Stimulated activated CD4-positive, alpha-beta T cell treated with anti-CD3 and anti-CD28 coated beads, TNF-alpha, amount 100 ng/mL, for 24 hours (primary cell): ENCODE measurements at places on chromosomes 1 and 21.

- DNase-seq = no peak
Observed at GRCh38 chr1:230261928-230262650, 164.0 kb downstream of the PGBD5 start.

- no peak for DNase-seq
Observed at GRCh38 chr1:175848329-175848728, 104.9 kb upstream of the TNR start.

DNA sequence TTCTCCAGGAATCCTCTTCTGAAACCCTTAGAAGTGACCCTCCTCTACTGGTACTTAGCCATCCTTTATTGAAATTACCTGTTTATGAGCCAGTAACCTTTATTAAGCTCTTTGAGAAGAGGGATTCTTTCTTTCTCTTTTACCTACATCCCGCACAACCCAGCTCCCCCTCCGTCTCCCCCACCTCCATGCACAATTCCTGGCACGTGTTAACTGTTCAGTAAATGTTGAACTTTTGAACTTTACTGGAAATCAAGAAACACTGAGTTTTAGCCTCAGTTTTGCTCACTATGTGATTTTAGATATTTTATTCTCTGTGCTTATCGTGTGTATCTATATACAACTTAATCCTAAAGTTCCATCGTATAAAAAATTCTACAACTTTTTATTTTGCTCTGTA lies 1.8 kb downstream of the TMED5 start:
- no peak for DNase-seq

DNA sequence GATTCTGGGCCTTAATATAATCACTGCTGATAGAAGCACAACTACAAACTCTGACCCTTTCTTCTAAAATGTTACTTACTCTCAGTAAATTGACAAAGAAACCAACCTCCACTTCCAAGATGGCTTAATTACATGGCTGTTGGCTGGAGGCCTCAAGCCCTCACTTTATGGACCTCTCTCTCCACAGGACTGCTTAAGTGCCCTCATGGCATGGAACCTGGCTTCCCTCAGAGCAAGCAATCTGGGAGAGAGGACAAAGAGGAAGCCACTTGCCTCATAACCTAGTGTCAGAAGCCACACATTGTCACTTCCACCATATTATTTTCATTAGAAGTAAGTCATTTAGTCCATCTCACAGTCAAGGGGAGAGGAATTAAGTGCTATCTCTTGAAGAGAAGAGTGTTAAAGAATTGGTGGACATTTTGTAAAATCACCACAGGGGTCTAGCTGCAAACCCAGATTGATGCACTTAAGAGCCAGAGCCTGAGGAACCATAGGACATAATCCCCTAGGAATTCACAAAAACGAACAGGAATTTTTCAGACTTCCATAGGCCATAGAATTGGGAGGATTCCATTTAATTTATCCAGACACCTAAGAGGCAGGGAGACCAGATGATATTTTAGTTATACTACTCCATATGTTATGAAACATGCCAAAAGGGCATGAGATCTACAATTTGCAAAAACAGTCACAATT lies 97.5 kb upstream of the TNFSF4 start:
- no peak for DNase-seq

- no peak for DNase-seq
Observed at GRCh38 chr1:181936269-181936668, 125.2 kb downstream of the ZNF648 start.

DNA sequence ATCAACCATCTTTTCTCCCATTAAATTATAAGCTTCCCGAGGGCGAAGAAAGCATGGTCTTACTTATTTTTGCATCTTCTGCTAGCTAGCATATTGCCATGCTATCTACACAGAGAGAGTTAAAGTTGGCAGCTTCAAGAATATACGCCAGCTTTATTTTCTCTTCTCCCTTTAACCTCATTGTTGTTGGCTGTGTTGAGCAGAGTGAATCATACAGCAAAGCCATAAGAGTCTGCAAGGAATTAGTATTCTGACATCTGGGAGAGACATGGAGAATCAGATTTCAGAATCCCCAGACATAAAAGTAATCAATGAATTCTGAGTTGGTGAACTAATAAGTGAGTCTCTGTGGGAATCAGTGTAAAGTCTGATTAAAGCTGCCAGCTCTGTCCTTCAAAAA lies 649.6 kb upstream of the PTBP2 start:
- no peak for DNase-seq

GRCh38 chr1:155069551-155070157 lies 6.1 kb downstream of the EFNA4 start:
- no peak for DNase-seq

- DNase-seq = no peak
Observed at GRCh38 chr1:47785561-47786271, 211.5 kb downstream of the TRABD2B start.

DNA sequence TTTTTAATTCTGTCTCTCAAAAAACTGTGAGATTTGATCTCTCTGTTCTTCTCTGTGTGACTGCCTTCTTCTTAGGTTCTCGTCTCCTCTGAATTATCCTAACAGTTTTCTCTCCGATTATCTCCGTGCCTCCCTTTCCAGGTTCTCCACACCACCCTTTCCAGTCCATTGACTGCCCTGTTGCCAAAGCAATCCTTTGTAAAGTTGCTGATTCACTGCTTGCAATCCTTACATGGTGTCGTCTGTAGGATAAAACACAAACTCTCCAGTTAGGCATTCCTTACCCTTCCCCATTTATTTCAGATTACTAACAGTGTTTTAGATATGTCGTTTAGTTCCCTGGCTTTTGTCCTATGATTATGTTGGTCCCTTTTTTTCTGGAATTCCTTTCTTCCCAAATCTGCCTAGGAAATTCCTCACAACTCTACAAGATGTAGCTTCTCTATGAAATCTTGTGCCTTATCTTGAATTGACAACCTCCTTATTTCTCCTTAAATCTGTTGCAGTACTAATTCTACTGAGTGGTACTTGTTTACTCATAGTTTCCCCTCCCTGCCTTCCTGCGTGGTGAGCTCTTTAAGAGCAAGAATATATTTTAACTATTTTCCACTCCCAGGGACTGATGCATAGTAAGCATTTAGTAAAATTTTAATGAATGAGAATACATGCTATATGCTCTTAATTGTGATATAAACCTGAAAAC lies 22.3 kb downstream of the RCOR3 start:
- DNase-seq = no peak

GRCh38 chr1:6207075-6207885 lies 1.4 kb downstream of the RNF207 start:
- DNase-seq = no peak
